ENCODE measurements at places on chromosomes 2 and 18.

DNA sequence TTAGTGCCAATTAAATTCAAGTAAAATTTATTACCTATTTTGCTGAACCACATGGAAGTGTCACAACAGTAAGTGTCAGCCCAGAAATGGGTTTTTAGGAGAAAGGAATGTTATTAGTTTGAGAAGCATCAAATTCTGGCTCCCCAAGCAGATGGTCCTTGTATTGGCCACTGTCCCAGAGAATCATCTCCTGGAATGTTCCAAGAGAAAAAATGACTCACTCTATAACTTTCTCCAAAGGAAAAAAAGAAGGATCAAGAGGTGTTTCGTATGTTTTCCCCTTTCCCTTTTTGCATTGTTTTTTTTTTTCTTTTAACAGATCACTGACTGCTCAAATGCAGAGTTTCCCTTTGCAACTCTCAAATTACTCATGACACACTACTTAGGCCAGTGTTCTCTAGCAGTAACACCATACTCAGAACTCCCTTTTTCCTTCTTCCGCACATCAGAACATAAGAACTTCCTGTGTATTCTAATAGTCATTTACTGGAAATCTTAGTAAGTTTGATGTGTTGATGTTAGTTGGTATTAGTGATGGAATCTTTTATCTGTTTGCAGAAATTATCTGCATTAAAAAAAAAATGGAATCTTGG lies 390.3 kb downstream of the GPD2 start:
- DNase-seq, result no peak

GRCh38 chr18:23121133-23121532 lies 14.2 kb upstream of the CABLES1 start:
- no peak for DNase-seq

DNA sequence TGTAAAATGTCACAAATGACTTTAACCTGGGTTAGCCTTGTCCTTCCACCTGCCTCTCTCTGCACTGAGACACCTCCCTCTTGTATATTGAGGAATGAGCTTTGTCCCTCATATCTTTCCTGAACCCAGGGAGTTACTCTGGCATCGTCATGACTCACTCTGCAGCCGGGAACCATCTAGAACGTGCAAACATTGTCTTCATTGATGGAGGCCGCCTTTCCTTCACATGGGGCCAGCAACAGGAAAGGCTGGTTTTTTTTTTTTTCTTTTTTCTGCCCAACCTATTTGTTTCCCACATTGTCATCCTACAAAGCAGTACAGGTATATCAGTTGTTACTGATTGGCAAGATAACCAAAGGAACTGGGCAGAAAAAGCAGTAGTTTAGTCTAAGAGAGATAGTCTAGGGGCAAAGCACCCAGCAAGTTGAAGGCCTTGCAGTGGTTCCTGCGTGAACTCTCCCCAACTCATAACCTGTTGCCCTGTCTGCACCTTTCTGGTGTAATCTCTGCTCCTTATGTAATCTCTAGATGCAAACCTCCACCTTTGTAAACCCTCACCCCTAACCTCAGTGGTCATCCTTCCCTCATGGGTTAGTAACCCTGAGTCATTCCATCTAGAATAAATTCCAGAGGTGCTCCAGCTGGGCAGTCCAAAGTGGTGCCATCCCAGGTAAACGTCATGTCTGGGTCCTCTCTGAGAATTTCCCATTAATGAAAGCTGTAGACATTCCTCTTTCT lies 38.3 kb downstream of the SLC40A1 start:
- DNase-seq, result no peak

- DNase-seq, result no peak
Measured at GRCh38 chr2:48435909-48436308, 94.0 kb upstream of the STON1 start.

DNA sequence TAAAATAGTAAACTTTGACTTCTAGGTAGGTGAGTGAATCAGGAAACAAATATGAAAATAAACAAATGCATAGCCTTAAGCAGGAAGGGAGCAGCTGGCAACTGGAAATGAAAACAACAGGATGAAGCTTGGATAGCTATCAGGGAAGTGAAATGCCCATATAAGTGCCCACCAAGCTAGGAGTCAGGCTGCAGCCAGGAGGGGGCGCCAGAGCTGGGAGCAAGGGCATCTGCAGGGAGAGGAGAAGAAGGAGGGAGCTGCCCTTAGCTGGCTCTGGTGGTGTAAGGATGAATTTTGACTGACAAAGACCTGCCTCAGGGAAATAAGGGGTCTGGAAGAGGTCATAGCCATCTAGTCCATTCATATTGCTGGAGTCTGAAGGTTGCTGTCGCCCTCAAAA lies 298.3 kb downstream of the TDRD15 start:
- DNase-seq, result no peak

GRCh38 chr18:73944715-73945114 lies 202.9 kb downstream of the FBXO15 start:
- no peak for DNase-seq

DNA sequence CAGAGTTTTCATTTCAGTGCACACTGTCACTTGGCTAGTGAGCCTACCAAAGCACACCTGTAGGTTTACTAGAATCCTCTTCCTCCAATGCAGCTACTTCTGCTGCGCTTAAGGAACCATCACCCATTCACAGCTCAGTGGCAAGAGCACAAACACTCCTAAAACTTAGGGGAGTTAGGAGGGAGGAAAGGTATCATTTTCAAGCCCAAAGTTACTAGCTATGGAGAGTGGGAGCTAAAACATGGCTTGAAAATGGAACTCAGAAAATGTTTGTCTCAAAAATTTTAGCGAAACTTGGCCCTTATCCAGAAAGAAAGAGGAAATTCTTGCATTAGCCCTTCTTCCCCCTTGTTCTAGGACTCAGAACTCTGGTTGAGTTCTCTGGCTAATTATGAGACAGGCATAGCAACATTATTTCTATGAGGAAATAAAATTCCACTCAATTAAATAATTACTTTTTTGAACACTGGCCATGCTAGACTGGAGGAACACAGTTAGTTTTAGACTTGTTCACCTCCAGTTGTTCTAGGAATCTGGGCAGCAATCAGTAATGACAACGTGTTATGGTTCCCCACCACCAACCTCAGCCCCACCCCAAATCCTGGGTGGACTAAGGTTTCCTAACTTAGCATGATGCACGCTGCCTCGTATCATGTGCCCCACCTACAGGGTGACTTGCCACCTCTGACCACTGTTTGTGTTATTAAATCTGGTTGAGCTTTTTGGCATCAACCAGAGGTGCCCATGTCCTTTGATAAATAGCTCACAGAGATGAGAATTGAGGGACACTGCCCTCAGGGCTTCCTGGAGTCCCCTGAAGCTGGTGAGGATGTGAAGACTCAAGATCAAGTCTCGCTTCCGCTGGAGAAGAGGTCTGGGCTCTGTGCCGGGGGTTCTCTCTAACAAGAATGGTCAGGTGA lies 32.8 kb downstream of the LPIN2 start:
- no peak for DNase-seq

- DNase-seq, result no peak
Measured at GRCh38 chr2:222298001-222298310, 842 bp downstream of the PAX3 start.

- no peak for DNase-seq
Measured at GRCh38 chr2:73050121-73050545, 21.4 kb downstream of the SFXN5 start.

DNA sequence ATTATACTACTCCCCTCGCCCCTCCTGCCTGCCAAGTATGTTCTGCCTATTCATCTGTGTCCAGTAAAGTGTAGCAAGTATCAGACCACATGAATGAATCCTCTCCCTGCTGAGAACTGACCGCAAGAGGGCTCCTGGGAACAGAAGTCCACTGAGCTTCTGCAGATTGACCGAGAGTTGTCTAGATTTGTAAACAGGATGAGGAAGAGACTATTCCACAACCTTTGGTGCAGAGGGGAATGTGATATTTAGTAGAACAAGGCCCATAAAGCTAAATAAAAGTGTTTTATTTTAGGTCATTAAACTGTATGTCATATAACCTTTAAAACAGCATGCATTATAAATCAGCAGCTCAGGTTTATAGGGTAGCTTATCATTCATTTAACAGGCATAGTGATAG lies 377.0 kb downstream of the DCC start:
- no peak for DNase-seq

GRCh38 chr2:62200868-62201267 lies 5.0 kb downstream of the B3GNT2 start:
- DNase-seq, result no peak

DNA sequence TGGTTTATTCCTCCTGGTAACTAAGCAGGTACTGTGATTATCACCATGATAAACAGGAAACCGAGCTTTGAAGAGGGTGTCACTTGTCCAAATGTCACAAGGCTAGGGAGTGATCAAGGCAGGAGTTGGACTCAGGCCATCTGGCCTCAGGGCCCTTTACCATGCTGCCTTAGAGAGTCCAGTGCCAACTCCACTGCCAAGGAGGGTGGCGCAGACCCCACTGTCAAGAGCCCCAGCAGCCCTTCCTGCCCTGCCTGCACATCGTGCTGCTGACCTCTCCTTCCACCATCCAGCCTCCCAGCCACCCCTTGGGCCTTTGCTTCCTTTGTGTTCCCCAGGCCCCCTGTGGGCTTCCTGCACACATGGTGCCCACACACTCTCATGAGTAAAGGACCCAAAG lies 48.3 kb downstream of the TNS1 start:
- DNase-seq, result no peak

DNA sequence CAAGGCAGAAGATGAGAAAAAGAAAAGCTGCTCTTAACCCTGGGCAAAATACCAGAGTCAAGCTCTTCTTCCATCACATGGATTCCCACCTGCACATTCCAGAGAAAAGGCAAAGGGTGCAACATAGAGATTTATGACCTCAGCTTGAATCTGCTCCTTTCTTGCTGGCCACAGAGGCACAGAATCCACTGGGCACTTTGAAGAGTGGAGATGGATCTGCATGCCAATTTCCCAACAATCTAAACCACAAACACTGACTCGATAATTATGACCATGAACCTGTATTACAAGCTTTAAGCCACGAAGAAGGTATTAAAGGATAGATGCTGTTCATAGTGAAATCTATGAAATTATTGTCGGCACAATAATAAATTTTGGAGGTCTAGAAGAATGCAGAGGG lies 237.3 kb downstream of the PID1 start:
- DNase-seq, result no peak

DNA sequence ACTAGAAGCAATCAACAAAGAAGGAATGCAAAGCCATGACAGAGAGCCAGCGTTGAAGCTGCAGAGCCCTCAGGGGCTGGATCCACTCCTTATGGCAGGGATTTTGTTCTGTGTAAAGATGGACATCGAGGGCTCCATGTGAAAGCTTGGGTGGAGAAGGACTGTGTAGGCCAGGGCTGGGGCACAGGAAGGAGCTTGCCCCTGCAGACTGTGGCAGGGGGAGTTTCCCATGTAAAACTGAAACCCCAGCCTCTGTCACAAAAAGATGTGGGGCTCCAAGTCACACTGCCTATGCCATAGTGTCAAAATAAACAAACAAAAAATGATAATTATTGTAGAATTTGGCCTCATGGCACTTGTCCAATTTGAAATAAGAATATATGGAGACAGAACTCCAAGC lies 408.7 kb upstream of the HS6ST1 start:
- no peak for DNase-seq

- DNase-seq, result no peak
Measured at GRCh38 chr2:48450936-48451602, 78.9 kb upstream of the STON1 start.

GRCh38 chr18:7575465-7576028 lies 8.4 kb downstream of the PTPRM start:
- DNase-seq, result no peak

DNA sequence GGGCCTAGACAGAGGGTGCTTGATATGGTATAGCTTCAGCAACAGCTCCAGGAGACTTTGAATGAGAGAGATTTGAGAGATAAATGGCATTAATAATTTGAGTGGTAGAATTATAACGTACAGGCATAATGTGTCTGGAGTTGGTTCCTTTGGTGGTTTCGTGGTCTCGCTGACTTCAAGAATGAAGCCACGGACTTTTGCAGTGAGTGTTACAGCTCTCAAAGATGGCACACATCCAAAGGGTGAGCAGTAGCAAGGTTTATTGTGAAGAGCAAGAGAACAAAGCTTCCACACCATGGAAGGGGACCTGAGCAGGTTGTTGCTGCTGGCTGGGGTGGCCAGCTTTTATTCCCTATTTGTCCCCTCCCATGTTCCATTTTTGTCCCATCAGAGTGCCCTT lies 23.1 kb downstream of the PDCD1 start:
- no peak for DNase-seq

GRCh38 chr18:32802591-32803451 lies 30.0 kb upstream of the KLHL14 start:
- no peak for DNase-seq

- no peak for DNase-seq
Measured at GRCh38 chr18:28669165-28669564, 492.2 kb upstream of the CDH2 start.

- DNase-seq, result no peak
Measured at GRCh38 chr2:181924336-181924735, 32.8 kb downstream of the ITPRID2 start.

- DNase-seq, result no peak
Measured at GRCh38 chr2:25078170-25079049, 36.5 kb downstream of the EFR3B start.

DNA sequence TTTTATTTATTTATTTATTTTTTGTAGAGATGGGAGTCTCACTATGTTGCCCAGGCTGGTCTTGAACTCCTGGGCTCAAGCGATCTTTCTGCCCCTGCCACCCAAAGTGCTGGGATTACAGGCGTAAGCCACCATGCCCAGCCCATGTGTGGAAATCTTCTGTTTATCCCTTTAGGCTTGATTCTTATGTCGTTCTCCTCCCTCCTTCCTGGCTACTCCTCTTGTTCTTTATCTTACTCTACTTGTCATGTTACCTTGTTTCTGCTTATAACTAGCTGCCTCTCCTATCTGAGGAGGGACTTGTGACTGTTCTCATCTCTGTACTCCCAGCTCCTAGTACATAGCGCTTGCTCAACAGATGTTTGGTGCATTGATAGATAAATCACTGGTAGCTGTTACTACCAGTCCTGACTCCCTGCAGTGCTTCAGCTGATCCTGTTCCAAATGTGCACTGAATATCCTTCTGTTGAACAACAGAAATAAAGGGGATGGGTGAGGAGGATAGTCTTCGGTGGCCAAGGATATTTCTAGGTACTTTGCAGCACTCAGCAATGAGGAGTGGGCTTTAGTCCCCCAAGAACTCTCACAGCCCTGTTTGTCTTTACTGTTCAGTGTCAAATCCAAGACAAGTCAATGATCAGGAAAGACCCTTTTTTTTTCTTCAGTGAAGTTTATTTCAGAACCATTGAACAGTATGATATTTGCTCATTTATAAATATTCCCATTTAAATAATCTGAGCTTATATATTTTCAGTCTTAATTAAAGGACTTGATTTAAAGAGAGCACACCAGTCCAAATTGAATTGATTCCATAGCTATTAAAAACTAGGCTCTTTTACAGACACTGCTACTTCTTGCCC lies 7.2 kb downstream of the IL1B start:
- DNase-seq, result no peak

GRCh38 chr2:31413862-31414550 lies 536 bp downstream of the XDH start:
- DNase-seq, result no peak

GRCh38 chr2:207772081-207772843 lies 2.6 kb upstream of the FZD5 start:
- no peak for DNase-seq

- DNase-seq, result no peak
Measured at GRCh38 chr2:218717262-218717661, 6.6 kb downstream of the TTLL4 start.

Data from activated CD8-positive, alpha-beta memory T cell treated with anti-CD3 and anti-CD28 coated beads for 1 hour (primary cell).